Activated B cell treated with CpG ODN at 0.5 μM for 24 hours (primary cell): ENCODE measurements at places on chromosomes 3 and 15.

- DNase-seq: no peak
Measured at GRCh38 chr3:174253196-174253823, 605.8 kb upstream of the NAALADL2 start.

- no peak for DNase-seq
Measured at GRCh38 chr3:4417449-4417848, 49.6 kb downstream of the SUMF1 start.

- no peak for DNase-seq
Measured at GRCh38 chr15:39099524-39099923, 481.4 kb upstream of the THBS1 start.

DNA sequence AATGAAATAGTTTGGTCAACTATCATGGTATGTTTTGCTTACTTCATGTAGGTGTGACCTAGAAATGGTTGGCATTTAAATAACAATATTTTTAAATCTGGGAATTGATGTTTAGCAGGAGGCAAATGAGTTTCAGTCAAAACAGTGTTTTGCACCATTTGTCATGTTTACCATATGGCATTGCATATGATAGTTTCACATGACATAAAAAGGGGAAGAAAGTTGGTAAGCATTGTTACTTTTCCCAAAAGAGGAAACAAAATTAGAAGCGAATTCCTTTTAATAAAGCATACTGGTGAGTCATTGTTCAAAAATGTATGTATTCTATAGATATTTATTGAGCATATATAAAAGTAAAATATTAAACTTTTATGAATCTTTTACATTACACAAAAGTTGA is 2.3 kb downstream of the RNF13 start:
- DNase-seq: no peak

GRCh38 chr15:65323071-65323511 is 18.6 kb downstream of the RNU5B-1 start:
- no peak for DNase-seq

- DNase-seq: no peak
Measured at GRCh38 chr15:86879250-86880229, 799.9 kb downstream of the AGBL1 start.

DNA sequence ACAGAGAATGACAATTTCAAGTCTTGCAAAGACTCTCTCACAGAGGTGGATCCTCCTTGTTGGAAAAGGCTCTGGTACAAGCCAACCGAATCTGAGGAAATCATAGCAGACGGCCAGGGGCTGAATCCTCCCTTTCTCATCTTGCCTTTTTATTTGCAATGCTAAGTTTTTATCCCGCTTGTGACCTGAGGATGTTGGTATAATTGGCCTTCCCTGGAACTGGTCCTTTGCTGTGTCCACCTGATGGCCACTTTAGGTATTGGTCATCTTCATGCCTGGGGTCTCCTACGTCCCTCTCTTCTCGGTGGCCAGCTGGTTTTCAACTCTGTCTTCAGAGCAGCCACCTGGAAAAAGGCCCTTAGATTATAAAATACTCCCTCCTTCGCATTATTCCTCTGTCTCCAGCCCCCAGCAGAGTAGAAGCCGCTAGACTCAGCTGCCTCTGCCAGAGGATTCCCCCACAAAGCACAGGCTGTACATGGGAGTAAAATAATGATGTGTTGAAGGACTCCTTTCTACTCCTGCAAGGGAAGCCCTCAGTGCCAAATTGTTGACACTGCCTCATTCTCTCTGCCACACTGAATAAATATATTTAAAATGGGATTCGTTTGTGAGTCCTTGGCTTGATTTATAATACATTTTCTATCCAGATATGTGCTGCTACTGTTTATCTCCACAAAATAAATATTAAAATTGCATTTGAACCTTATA is 208.9 kb upstream of the CFAP20DC start:
- no peak for DNase-seq

GRCh38 chr15:81809543-81809942 is 236.3 kb downstream of the MEX3B start:
- DNase-seq: no peak

DNA sequence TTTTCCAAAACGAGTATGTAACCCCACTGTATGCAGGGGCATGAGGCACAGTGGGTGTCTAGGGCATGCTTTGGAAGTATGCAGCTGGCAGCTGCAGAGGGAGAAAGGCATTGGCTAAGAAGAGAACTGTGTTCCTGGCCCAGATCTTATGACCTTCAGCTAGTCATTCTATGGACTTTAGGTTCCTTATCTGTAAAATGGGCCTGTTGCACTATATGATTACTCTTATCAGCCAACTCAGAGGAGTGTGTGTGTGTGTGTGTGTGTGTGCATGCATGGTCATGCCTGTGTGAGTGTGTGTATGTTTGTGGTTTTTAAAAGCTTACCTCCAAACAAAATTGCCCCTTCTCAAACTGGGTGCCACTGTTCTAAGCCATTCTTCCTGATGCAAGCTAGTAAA is 27.4 kb upstream of the CHST2 start:
- DNase-seq: no peak

DNA sequence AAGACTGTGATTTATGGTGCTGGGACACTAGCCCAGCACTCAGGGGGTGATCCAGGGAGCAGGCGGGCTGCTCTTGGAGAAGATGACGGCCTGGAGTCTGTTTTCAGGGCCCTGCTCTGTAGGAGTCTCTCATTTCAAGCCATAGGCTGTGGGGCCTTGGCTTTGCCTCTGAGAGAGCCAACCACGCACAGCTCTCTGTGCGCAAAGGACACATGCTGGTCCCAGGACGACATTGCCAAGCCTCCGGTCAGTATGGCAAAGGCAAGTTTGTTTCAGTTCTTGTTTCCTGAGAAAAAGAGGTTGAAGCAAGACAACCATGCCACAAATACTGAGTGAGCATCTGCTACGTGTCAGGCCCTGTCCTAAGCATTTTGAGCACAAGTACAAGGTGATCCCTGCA is 197.1 kb downstream of the EPHB1 start:
- no peak for DNase-seq

DNA sequence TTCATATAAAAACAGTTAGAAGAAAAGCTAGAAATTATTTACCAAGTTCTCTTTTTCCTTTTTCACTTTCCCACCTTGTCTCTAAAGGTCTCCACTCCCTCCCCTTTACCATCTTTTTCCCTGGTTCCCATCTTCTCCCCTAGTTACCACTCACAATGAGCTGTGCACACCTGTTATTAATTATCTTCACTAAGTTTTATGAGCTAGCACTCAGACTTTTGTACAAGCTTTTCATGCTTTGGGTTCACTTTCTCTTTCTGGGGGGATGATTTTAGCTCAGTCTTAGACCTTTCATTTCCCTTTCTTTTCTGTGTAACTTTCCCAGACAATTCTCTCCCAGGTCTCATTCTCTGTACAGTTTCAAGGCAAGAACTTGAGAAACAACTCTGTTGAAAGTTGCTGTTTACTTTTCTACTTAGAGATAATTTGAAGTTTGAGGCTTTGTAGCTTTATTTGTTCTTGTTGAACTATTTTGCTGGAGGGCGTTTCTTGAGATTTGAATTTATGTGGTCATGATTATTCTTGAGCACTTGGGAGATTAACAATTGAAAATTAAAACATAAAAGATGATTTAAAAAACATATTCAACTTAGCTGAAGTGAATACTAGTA is 24.0 kb upstream of the AADAC start:
- no peak for DNase-seq

DNA sequence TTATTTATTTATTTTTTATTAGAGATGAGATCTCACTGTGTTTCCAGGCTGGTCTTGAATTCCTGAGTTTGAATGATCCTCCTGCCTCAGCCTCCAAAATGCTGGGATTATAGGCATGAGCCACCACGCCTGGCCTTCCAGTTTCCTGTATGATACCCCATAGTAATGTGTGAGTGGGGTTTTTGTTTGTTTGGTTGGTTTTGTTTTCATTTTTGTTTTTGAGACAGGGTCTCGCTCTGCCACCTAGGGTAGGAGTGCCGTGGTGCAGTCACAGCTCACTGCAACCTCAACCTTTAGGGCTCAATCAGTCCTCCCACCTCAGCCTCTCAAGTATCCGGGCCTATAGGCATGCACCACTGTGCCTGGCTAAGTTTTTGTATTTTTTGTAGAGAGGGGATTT is 30.9 kb downstream of the GOLM2 start:
- no peak for DNase-seq

DNA sequence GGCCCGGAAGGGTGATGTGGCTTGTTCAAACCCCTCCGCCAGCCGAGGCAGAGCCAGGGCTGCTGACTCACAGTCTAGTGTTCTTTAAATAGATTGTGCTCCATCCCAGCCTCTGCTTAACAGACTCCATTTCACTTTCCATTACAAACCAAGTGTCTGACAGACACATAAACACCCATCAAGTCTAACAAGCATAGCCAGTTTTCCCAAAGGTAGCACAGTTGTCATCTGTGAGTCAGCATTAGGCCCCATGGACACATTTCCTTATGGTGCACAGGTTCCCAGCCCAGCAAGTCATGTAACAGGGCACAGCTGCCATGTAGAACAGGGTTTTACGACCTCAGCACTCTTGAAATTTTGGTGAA is 109.9 kb upstream of the RAP2B start:
- DNase-seq: no peak

DNA sequence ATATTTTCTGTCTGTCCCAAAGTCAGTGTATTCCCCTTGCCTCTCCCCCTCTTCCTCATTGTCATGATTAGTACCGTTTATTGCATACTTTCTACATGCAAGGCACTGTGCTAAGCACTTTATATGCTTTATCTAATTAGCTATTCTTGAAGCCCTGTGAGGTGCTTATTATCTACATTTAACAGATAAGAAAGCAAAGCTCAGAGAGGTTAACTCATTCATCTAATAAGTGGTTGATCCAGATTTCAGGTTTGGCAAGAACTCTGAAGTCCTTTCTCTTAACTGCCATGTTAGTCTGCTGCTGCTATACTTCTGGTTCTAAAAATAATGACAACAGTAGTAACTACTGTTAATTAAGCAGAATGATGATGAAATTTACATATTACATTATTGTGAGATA is 13.5 kb downstream of the IQGAP1 start:
- DNase-seq: no peak

DNA sequence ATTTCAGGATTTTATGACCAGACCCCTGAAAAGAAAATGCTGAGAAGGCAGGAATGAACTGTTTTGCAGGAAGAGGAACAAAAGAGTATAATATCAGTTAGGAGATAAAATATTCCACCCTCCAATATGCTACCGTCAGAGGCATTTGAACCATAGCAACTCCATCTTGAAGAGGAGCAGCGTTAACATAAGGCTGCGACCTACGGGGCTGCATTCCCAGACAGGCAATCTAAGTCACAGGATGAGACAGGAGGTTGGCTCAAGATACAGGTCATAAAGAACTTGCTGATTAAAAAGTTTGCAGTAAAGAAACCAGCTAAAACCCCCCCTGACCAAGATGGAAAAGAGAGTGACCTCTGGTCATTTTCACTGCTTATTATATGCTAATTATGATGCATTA is 22.9 kb downstream of the CCDC39 start:
- DNase-seq: no peak

GRCh38 chr3:117633207-117633606 is 923.6 kb downstream of the TUSC7 start:
- DNase-seq: no peak

DNA sequence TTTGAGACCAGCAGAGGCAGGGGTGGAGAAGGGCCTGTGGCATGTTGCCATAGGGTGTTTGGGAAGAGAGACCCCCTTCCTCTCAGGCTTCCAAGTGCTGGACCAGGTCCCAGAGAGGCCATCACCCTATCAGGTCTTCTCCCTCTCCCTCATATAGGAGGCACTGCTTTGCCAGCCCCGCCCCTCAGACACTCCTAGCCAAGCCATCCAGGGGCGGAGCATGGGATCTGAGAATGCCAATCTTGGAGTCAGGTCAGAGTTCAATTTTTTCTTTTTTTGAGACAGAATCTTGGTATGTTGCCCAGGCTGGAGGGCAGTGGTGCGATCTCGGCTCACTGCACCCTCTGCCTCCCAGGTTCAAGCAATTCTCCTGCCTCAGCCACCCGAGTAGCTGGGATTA is 32.7 kb downstream of the CRABP1 start:
- no peak for DNase-seq

DNA sequence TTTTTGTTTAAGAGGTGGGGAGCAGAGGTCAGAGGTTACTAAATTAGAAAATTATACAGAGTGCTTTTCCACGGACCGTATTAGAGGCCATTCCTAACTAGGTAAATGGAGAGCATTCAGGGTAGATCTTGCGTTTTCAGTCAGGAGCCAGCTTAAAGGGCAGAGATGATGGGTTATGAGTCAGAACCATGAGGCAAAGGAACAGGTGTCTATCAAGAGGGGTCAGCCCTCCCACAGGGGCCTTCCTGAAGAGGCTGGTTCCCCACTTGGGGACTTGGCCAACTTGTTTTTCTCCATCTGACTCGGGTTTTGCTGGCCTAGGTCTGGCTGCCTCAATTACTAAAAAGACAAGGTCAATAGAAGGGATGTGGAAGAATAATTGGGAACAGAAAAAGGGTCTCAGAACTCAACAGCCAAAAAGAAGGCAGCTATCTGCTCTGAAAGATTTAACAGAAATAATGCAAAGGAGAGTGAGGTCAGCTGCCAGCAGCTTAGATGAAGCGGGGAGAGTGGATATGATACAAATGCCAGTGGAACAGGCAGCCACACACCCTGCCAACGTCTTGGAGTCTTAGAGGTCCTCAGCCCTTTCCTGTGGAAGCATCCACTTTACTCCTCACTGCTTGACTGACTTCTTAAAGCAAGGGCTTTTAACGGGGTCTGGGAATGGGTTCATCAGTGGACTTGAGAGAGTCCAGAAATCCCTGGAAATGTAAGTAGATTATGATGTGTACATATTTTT is 17.6 kb downstream of the MTMR14 start:
- no peak for DNase-seq

DNA sequence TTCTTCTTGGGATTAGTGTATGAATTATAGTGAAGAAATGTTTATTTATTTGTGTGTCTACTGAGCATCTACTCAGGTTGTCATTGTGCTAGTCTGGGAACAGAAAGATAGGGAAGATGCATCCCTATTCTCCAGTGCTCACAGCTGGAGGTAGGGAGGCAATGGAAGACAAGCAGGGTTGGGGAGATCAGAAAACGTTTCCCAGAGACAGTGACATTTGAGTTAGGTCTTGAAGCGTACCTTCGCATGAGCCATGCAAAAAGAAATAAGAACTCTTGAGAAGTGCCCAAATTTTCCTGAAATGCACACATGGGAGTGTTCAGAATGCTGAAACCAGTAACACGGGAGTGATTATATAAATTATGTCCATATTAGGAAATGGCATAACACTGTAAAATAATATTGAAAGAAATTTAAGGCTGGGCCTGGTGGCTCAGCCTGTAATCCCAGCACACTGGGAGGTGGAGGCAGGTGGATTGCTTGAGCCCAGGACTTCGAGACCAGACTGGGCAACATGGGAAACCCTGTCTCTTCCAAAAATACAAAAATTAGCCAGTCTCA is 5.3 kb upstream of the CEMIP start:
- DNase-seq: no peak

- DNase-seq: no peak
Measured at GRCh38 chr15:68431037-68431791, 749 bp downstream of the ITGA11 start.
